ENCODE measurements at places on chromosomes 4 and X. TPM values are rescaled to one million over a fixed set of nuclear protein-coding genes. Genes with fewer than 3 reads are reported as not detected.

DNA sequence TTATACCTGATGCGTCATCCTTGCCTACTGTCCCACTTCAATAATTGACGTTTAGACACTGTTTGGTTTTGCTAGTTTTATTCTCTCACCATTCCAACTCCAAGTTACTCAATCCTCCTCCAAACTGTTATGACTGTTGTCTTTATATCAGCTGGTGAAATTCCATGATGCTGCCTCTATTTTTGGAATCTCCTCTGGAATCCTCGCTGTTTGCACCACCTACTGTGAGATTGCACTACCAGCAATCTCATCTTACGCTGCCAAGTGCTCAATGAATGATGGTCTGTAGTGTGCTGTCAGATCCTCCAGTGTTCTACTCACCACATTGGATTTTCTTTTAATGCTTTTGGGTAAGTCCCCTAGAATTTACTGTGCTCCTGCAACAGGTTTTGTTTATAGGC is 13.2 kb upstream of the PCDH18 start:
- no peak for DNase-seq

The NCAPG gene
- total RNA-seq = 0.95 TPM

GRCh38 chrX:34790026-34790425 is 132.9 kb upstream of the TMEM47 start:
- DNase-seq = no peak

The CLCN4 gene
- 4.2 TPM for total RNA-seq

DNA sequence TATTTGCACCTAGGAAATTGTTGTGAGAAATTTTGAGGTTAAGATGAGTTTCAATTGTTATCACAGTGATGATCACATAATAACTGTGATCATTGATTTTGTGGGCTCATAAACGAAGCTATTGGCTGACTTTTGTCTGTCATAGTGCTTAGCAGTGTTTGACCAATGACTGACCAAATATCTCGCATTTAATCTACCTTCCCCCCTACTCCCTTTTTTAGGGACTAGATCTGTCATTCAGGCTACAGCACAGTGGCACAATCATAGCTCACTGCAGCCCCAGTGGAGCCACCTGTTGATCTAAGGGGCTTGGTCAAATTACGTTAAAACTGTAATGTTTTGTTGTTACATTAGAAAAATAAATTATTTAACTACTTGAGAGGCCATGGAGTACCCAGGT is 1.5 kb downstream of the FUNDC2 start:
- no peak for DNase-seq

DNA sequence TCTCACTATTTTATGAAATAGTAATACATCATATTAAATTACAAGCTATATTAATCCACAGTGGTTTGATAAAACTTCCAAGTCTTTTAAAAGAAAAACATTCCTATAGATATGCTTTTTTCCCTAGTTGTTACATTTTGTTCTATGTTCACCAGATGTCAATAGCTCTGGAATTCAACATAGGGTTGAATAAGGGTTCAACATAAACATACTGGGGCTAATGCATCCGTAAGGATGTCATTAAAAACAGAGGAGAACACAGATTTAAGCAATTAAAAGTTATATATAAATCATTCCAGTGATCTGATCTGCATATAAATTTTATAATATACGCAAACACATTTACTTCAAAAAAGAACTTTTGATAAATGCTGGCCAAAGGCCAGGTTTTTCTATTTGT is 32.5 kb downstream of the SULT1B1 start:
- DNase-seq = no peak

The HELQ gene
- total RNA-seq = 55.5 TPM

DNA sequence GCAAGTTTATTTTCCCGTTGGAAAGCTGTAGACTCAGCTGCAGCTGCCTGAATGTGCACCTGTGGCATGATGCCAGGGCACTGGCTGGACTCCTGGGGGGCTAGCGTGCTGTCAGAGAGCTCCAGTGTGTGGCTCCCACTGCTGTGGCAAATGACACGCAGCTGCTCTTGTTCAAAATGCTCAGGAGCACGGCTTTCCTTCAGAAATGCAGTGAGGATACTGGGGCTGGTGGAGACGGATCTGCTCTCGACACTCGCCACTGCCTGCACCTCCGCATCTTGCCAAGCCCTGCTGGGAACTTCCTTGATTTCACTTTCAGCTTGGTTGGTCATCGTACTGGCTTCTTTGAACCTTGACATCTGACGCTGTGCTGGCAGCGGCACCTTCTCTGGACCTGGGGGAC is 58.7 kb downstream of the GPRIN3 start:
- DNase-seq = no peak

The TRMT10A gene
- 6.7 TPM for total RNA-seq

The LUZP4 gene
- not detected for total RNA-seq

- peak; percentile 92 for DNase-seq
Observed at GRCh38 chr4:76949276-76950051, at the start of gene SEPTIN11. TSS of gene SEPTIN11 (plus strand) at chr4:76949752. CDS start at chr4:76949904, 152 bp downstream.

DNA sequence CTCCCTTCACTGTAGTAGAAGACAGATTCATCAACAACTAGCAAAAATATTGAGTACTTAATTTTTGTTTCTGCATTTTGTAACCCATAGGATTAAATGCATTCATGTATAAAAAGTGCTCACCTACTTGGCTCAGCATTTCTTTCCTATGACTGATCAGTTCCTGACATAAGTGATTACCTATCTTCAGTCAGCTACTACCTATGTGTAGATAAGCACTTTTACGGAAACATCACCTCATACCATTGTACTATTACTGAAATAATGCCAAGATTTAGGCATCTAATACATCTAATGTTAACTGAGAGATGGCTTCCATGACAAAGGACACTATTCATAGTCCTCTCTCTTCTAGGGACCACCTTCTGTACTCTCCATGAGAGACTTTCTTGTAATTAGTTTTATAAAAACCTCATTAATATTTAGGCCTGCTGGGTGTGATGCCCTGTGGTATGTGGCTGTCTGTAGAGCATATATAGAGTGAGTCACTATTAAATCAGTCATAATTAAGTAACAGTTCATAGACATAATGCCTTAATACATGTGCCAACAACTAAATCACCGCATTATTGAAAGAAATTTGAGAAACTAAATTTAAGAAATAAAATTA is 147.0 kb downstream of the PDGFC start:
- DNase-seq = no peak

- DNase-seq = no peak
Observed at GRCh38 chr4:65845199-65845773, 175.0 kb upstream of the EPHA5 start.

The ALPK1 gene
- total RNA-seq = 6.0 TPM

The WAS gene
- 14.4 TPM for total RNA-seq

DNA sequence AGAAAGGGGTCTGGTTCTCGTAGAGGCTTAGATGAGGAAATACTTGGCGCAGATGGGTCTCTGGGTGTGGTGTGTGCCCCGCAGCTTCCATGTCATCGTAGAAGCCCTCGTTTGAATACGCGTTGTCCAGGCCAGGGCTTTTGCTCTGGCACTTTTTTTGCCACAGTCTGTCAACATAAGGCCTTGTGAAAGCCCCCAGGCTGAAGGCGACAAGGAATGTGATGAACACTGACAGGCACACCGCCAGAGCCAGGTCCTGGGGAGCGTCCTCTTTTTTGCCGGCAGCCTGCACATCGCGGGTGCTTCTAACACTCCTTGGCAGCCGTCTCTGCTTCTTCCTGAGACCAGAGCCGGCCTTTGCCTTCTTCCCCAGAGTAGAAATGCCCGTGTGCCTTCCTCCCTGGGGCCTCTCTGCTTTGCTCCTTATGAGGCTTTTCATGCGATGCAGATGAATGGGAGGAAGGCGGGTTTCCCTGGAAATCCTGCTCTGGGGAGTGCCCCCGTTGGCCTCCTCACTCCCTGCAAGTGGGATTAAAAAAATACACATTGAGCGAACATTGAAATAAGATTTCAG is 24.4 kb downstream of the LRRC66 start:
- DNase-seq = no peak

GRCh38 chr4:36863601-36864000 is 380.9 kb upstream of the NWD2 start:
- no peak for DNase-seq

The NDST3 gene
- total RNA-seq = 0.35 TPM

DNA sequence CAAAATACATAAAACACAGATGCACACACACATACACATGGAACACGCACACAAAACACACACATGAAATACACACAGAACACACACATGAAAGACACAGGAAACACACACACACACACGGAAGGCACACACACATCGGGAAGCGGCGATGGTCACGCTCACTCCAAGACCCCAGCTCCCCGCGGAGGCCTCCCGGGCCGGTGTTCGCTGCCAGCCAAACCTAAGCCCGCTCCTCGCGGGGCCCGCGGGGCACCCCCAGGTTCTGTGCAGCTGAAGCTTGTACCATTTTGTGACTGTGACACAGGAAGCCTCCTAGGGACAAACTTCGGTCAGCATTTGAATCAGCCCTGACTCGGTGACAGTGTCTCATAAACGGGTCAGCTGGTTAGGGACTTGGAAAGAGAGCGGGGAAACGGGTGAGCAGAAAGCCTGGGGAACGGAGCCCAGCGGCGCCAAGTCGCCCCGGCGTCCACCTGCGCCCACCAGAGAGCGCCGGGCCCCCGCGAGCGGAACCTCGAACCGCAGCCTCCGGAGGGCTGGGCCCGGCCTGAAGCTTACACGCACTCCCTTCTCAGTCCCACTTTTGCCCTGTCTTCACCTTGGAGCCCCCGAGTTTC is 32.1 kb downstream of the F11 start:
- no peak for DNase-seq

DNA sequence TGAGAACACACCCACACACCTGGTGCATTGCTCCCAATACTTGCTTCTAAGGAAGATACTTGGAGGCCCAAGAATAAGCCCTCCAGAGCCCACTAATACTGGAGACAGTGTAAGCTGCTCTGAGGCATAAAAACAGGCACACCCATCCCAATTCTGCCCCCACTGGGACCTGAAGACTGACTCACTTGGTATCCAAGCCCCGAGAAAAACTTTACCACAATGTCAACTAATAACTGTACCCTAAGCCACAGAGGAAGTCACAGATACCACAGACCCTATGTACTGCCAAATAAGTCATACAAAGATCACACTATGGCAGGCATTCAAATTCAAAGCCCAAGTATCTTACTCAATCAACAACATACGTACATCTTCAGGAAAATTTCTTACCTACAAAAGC is 398.2 kb upstream of the SPANXN1 start:
- no peak for DNase-seq

The BEX5 gene
- total RNA-seq = 2.2 TPM

The SYP gene
- total RNA-seq = 52.3 TPM

DNA sequence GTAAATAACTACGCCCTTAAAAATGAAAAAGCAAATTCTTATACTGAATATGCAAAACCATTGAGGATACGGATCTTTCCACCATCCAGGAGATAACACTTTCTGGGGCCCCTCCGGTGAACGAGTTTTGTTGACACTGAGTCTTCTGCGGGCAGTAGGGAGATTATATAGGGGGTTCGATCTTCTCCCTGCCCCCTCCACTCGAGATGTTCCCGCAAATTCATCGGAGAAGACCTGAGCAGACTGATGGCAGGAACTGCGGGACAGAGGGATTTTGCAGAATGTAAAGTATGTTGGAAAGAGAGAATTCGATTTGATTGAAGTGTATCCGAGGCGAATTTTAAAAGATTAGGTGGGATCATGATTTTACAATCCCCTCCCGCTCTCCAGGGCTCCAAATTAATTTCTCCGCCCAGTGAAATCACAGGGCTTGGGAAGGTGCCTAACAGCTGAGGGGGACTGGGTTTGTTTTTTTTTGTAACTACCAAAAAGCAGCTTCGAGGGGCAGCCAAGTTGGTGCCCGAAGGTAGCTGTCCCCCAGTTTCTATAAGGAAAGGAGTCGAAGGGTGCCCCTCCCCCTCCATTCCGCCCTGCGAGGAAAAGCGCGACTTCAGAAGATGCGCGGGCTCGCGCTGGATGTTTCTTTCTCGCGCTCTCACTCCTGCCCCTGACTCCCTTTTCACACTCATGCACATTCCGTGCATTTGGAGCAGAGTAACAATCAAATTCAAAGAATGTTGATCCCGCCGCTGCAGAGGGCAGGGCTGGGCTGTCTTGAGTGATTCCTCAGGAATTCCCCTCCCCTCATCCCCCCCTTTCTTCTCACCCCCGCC is 1.2 kb downstream of the TMEM255A start:
- DNase-seq = no peak

GRCh38 chrX:17547658-17548057 is 172.7 kb downstream of the NHS start:
- peak; percentile 80 for DNase-seq

DNA sequence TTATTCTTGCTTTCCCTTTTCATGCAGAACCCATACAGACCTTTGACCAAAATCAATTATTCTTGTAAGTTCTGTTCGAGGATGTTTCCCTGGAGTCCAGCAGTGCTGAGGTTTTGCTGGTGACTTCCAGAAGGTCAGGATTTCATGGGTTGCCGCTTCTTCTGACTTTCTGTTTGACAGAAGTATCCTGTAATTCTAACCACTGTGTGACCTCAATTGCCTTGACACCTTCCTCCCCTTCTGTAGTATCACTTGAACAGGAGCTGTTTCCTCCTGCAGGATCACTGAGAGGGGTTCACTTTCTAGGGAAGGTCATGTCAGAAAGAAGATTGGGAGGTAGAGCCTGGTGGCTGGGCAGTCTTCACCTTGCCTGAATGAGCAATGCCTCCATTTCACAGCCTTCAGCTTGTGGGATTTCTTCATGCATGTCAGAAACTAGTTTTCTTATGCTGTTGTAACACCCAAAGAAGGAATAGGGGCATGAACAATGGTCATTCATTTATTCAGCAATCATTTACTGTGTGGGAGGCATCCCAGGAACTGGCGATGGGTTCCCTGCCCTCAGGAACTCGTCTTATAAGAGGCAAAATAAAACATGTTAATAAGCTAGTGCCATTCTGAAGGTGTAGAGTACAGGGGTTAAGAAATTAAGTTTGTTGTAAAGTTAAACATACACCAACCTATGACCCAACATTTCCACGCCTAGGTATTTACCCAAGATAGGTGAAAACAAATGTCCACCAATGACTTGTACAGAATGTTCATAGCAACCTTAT is 205.9 kb downstream of the SOWAHB start:
- DNase-seq = no peak

The MAGEA9B gene
- total RNA-seq = not detected

DNA sequence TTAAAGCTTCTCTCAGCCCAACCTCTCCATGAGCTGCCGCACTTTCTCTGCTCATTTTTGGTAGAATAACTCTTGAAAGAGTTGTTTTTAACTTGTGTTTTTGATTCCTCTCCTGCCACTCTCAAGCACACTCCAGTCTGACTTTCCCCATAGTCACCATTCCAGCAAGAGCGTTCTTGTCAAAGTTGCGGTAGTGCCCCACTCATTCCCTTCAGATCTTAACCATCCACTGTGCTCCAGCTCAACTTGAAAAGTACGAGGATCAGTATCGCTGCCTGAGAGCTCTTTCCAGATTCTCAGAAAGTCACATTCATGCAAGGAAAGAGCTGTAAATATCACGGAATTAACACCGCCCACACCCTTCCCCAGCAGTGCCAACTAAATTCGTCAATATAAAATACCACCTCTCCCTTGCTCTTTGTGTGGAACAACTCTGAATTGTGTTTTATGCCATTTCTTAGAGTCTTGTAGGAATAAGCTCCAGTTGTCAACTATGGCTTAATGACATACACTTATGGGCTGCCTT is 59.7 kb upstream of the IL15 start:
- no peak for DNase-seq

The XAGE1A gene
- not detected for total RNA-seq

The SPOCK3 gene
- 0.42 TPM for total RNA-seq

The RHOH gene
- not detected for total RNA-seq

The MAGEA4 gene
- total RNA-seq = not detected

The TMEM35A gene
- not detected for total RNA-seq

- no peak for DNase-seq
Observed at GRCh38 chrX:71282514-71283402, 677 bp upstream of the NONO start.
